ENCODE measurements at places on chromosomes 5 and 9.
A peak's percentile ranks its signal among the peaks of the same experiment; 100 is the strongest.

DNA sequence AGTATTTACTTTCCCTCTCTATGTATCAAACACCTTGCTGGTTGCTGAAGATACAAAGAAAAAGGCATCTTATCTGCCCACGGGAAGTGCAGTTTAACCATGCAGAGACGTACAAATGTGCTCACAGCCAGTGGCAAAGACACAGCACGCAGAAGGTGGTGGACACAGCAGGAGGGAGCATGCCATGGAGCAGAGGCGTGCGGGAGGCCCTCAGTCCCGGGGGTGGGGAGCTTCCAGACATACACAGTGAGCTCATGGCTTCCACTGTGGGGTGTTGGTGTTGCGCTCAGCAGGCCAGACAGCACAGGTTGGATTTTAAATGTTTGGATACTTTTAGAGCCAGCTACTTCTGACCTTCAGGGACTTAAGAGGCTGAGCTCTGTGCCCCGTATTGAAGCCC, 8.8 kb upstream of the BARX1 start:
- H3K4me1 ChIP-seq: peaks cover 3% of the 10 kb centered on the region
- H3K4me3 ChIP-seq: no peak overlapping the region
- peak; percentile 22 for DNase-seq
- no peak overlapping the region for H3K27ac ChIP-seq
- H3K36me3 ChIP-seq: no peaks in the 10 kb centered on the region
- H3K27me3 ChIP-seq: peaks cover 71% of the 10 kb centered on the region

DNA sequence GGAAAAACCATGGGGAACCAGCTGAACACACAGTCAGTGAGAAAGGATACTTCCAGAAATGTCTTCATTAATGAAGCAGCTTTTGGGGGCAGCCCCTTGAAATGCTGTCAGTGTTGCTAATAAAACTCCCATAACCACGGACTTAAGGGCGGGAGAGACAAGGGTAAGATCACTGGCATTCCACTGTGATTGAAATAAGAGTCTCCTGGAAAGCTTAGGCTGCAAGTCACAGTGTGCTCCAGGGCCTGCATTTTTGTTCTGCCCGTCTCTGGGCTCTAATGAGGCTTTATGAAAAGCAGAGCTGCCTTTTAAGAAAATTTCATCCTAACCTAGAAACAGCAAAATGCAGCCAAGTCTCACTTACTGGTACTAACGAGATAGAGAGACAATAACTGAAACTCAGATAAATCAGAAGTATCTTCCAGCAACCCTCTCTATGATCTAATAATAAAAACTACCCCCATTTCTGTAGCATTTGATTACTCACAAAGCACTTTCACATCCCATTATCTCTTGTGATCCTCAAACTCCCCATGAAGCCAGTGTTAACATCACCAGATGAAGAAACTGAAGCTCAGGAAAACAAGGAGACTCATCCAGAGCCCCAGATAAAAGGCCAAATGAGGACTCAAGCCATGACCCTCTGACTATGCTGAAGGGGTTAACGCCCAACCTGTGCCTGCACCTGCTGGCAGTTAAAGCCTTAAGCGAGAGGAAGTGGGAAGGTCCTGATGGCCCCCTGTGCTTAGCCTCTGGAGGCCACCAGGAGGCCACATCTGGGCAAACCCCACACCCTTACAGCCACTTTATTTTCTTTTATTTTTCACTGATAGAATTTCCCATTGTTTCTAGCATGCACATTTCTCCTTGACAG, 37.5 kb downstream of the SPOCK1 start:
- H3K4me1 ChIP-seq: no peaks in the 10 kb centered on the region
- H3K27ac ChIP-seq: no peak overlapping the region

GRCh38 chr9:5111696-5112095, 73.7 kb downstream of the INSL6 start:
- H3K36me3 ChIP-seq: peaks cover 21% of the 10 kb centered on the region
- no peak overlapping the region for H3K27ac ChIP-seq
- no peaks in the 10 kb centered on the region for H3K27me3 ChIP-seq
- H3K4me1 ChIP-seq: no peaks in the 10 kb centered on the region
- DNase-seq: no peak

GRCh38 chr9:135583688-135584011, 22.1 kb downstream of the PAEP start:
- no peak overlapping the region for H3K4me3 ChIP-seq
- H3K27me3 ChIP-seq: peaks cover 12% of the 10 kb centered on the region
- H3K36me3 ChIP-seq: no peaks in the 10 kb centered on the region

- no peaks in the 10 kb centered on the region for H3K27me3 ChIP-seq
- H3K4me1 ChIP-seq: peaks cover 3% of the 10 kb centered on the region
- DNase-seq: no peak
- no peak overlapping the region for H3K4me3 ChIP-seq
- H3K36me3 ChIP-seq: no peaks in the 10 kb centered on the region
- no peak overlapping the region for H3K27ac ChIP-seq
These were observed 84.8 kb upstream of the ITGA1 start for GRCh38 chr5:52702877-52703276.

DNA sequence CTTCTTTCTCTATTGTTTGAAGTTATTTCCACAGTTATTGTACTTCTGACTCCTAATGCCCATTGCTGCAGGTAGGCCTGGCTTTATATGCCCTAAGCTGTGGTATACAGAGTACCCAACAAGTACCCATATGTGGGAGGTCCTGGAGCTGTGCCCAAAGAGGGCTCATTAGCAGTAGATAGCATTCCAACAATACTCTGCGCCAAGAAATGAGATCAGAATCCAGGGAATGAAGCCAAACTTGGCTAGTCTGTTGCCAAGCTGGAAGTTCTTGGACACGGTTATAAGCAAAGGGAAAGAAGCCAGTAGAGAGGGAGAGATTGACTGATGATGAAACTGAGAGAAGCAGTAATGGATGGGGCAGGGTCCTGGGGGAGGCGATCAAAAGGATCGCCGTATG, 29.7 kb upstream of the FAM169A start:
- peaks cover 5% of the 10 kb centered on the region for H3K36me3 ChIP-seq
- no peak for DNase-seq
- no peaks in the 10 kb centered on the region for H3K27me3 ChIP-seq

DNA sequence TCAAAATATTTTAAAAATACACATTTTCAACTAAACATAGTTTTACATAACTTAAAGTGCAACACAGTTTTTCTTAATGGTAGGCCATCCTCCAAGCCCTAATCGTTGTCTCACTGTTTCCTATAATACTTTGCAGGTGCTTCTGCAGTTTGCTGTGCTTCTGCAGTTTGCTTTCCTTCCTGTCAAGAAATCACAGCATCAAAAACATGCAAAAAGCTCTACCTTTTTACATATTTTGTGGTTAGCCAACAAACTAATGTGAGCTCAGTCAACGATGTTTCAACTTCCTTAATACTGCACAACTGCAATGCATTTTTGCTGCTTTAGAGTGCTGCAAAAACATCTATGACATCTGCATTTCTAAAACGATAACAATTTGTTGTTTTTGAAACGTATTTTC, 25.2 kb downstream of the EMB start:
- no peak for DNase-seq
- peaks cover 3% of the 10 kb centered on the region for H3K36me3 ChIP-seq
- no peak overlapping the region for H3K4me3 ChIP-seq
- H3K4me1 ChIP-seq: no peaks in the 10 kb centered on the region
- H3K27me3 ChIP-seq: no peaks in the 10 kb centered on the region

GRCh38 chr9:129428864-129429577, 191.9 kb downstream of the C9orf50 start:
- DNase-seq: no peak
- H3K27me3 ChIP-seq: no peaks in the 10 kb centered on the region
- H3K36me3 ChIP-seq: no peaks in the 10 kb centered on the region
- peaks cover 73% of the 10 kb centered on the region for H3K4me1 ChIP-seq
- H3K27ac ChIP-seq: peak overlapping the region; percentile 92
- H3K4me3 ChIP-seq: no peak overlapping the region

DNA sequence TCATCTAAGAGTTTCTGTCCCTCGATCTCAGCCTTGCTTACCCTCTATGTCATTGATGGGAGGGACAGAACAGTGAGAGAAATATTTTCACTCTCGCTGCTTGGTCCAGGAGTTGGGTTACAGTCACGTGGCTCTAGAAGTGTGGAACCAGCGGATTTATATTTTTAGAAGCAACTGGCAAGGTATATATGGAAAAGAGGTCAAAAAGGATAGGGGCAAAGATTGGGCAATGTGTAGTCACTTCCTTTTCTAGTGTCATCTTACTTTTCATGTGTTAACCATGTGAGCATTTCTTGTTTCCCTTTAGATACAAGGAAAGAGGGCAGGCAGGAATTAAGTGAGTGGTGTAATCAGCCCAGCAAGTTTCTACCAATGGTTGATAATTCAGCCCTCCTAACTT, 111.5 kb upstream of the ZNF366 start:
- H3K36me3 ChIP-seq: no peaks in the 10 kb centered on the region
- H3K27ac ChIP-seq: no peak overlapping the region
- H3K4me3 ChIP-seq: no peak overlapping the region
- no peaks in the 10 kb centered on the region for H3K27me3 ChIP-seq
- H3K4me1 ChIP-seq: peaks cover under 1% of the 10 kb centered on the region

GRCh38 chr5:95641741-95642220, 4.8 kb upstream of the RFESD start:
- H3K27ac ChIP-seq: no peak overlapping the region
- no peaks in the 10 kb centered on the region for H3K4me1 ChIP-seq
- H3K27me3 ChIP-seq: peaks cover 3% of the 10 kb centered on the region
- no peaks in the 10 kb centered on the region for H3K36me3 ChIP-seq

DNA sequence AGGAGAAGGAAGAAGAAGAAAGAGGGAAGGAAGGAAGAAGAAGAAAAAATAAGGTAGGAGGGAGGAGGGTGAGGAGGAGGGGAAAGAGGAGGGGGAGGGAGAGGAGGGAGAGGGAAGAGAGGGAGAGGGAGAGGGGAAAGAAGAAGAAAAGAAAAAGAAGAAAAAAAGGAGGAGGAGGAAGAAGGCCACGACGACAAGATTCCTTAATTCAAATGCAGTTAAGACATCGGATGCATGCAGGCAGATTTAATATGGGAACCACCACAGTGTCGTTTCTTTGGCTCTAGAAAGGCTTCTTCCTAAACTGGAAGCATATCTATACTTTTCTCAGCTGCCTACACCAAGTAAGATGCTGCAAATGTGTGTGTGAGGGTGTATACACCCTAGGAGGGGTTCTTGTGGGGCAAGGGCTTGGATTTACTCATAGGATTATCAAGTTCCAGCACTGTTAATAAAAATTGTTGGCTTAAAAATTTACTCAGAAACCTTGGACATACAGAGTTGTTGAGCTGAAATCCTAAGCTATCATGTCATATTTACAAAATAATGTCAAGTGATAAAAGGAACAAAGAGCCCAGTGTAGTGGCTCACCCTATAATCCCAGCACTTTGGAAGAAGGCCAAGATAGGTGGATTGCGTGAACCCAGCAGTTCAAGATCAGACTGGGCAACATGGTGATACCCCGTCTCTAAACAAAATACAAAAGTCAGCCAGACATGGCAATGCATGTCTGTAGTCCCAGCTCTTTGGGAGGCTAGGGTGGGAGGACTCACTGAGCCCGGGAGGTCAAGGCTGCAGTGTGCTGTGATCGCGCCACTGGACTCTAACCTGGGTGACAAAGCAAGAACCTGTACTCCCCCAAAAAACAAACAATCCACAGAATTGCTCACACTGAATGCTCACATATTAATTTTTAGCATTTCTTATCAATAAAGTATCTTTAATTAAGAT, 108.5 kb downstream of the UBAP2 start:
- H3K4me3 ChIP-seq: no peak overlapping the region
- H3K4me1 ChIP-seq: no peaks in the 10 kb centered on the region
- no peak overlapping the region for H3K27ac ChIP-seq
- H3K36me3 ChIP-seq: peaks cover 49% of the 10 kb centered on the region

DNA sequence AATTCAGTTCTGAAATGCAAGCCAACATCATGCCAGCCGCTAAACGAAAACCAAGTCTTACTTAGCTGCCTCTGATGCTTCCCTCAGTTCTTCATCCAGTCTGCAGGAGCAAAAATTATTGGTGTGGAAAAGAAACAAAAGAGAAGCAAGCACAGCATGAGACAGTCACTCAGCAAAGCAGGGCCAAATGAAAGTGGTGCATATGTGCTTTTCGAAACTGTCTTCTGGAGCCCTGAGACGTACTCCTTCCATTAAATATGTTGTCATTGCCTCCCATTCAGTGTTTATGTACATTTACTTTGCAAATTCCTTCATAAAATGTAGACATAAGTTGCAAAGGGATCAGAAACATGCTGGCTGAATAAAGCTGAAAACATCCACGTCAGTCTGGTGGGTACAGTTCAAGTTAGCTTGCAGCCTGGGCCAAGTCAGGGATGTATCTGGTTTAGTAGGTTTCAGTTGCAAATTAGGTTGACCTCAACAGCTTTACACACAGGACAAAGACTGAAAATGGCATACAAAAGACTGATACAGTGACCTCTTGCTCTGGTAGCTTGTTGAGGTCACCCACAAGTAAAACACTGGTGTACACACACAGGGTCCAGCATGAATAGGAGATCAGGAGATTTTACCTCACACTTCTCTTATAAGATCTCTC, 139.7 kb upstream of the PCA3 start:
- H3K4me1 ChIP-seq: no peaks in the 10 kb centered on the region
- H3K27ac ChIP-seq: no peak overlapping the region
- DNase-seq: no peak
- no peak overlapping the region for H3K4me3 ChIP-seq

DNA sequence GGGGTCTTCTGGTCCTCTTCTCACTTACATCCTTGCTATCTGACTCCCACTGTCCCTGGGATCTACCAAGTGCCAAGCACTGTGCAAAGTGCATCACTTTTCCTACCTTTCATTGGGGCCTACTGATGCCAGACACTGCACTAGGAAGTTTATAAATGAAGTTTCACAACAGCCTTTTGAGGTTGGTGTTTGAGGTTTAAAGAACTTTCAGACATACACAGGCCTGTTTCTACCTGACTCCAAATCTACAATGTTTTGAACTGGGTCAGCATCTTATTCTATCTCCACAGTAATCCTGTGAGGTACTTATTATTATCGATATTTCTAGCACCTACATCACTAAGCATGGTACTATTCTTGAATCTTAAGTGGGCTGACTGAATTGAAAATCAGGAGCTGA, 227.7 kb downstream of the ZSWIM6 start:
- no peaks in the 10 kb centered on the region for H3K27me3 ChIP-seq
- peaks cover 7% of the 10 kb centered on the region for H3K36me3 ChIP-seq
- DNase-seq: no peak
- no peak overlapping the region for H3K4me3 ChIP-seq
- H3K27ac ChIP-seq: no peak overlapping the region

- no peaks in the 10 kb centered on the region for H3K27me3 ChIP-seq
- H3K4me1 ChIP-seq: peaks cover 30% of the 10 kb centered on the region
- peak overlapping the region; percentile 16 for H3K27ac ChIP-seq
- H3K4me3 ChIP-seq: no peak overlapping the region
- peaks cover 5% of the 10 kb centered on the region for H3K36me3 ChIP-seq
These were observed 2.9 kb downstream of the TCERG1 start for GRCh38 chr5:146450002-146450401.

GRCh38 chr9:111943746-111944145, 47.1 kb downstream of the UGCG start:
- H3K27me3 ChIP-seq: no peaks in the 10 kb centered on the region
- no peak for DNase-seq
- H3K36me3 ChIP-seq: peaks cover 2% of the 10 kb centered on the region
- peaks cover 1% of the 10 kb centered on the region for H3K4me1 ChIP-seq

Data from mesothelial cell of epicardium (in vitro differentiated cells).